ENCODE measurements at places on chromosomes 7 and 10. TPM values are rescaled to one million over a fixed set of nuclear protein-coding genes. Genes with fewer than 3 reads are reported as not detected.

CUL2 gene
- 34.6 TPM for total RNA-seq

VPS37D gene
- total RNA-seq, result 2.8 TPM

GPR85 gene
- 2.1 TPM for total RNA-seq

HMX2 gene
- not detected for total RNA-seq

SPDYE6 gene
- total RNA-seq, result not detected

KMT2C gene
- total RNA-seq, result 34.0 TPM

ACTL6B gene
- not detected for total RNA-seq

DNA sequence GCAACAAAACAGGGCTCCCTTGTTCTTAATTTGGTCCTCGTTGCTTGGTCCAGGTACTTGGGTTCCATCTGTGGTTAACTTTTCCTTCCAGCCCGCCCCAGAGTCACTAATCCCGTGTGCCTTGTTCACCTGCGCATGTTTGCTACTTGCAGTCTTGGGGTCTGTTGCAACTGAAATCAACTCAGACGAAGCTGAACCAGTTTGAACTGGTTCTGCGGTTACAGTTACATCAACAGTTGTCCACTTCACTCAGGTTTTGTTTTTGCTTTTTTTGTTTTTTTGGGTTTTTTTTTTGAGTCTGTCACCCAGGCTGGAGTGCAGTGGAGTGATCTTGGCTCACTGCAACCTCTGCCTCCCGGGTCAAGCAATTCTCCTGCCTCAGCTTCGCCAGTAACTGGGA lies 34.7 kb downstream of the TRRAP start:
- DNase-seq, result no peak

- DNase-seq, result peak; percentile 62
Observed at GRCh38 chr7:36967387-36967786, 243.1 kb upstream of the AOAH start.

GRCh38 chr10:94292434-94293090 lies 70.2 kb downstream of the NOC3L start:
- DNase-seq, result peak; percentile 78

- DNase-seq, result peak; percentile 30
Observed at GRCh38 chr10:128859738-128860386, 607.2 kb upstream of the MGMT start.

DNA sequence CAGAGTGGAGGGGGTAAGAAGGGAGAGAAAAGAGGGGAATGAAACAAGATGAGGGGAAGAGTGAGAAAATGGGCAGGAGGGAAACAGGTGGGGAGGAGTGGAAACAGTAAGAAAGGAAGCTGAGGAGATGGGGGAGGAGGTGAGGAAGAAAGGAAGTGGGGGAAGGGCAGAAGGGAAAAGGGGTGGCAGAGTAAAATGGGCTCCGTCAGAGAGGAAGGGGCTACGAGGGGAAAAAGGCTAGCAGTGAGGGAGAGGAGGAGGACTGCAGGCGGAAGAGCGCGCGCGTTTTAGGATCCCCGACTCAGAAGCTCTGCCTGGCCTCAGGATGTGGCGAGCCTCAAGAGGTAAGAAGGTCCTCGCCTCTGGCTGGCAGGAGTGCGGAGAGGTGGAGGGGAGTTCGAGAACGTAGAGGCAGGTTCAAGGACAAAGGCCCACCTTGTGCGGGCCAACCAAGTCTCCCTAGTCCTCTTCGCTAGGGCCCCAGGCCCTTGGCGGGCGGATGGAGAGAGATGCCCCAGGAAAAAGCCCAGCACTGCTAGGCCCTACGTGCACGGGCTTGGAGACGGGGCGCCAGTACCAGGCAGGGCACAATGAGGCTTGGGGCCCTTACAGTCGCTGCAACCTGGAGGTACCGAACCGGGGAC lies 5.8 kb upstream of the NKX2-3 start:
- DNase-seq, result no peak

DNA sequence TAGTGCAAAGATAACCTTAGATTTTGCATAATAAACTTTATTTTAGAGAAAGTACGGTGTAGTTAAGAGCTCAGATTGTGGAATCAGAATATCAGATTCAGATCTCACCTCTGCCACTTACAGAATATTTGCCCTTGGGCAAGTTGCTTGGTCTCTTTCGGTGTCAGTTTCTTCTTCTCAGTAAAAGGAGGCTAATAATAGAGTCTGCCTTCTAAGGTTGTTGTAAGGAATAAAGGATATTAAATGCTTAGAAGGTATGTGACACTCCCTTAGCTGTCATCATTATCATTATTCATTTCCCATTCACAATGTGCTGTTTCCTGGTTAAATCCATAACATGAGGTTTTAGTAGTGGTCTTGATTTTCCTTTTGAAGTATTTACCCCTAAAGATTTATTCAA lies 42.2 kb downstream of the MPLKIP start:
- no peak for DNase-seq

DNA sequence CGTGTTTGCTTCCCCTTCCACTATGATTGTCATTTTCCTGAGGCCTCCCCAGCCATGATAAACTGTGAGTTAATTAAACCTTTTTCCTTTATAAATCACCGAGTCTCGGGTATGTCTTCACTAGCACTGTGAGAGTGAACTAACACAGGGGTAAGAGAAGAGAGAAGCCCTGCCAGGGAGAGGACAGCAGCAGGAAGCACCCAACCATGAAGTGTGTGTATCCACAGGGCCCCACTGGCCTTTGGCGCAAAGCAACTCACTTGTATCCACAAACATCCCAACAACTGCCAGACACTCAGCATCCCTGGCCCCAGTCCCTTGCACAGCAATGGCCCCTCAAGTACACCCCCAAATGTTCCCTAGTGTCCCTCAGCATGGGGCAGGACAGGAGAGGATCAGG lies 115.1 kb downstream of the MAD1L1 start:
- no peak for DNase-seq

GRCh38 chr7:77626586-77627308 lies 69.5 kb upstream of the RSBN1L start:
- no peak for DNase-seq

GRCh38 chr7:106768324-106768751 lies 96.7 kb upstream of the PIK3CG start:
- no peak for DNase-seq

DNA sequence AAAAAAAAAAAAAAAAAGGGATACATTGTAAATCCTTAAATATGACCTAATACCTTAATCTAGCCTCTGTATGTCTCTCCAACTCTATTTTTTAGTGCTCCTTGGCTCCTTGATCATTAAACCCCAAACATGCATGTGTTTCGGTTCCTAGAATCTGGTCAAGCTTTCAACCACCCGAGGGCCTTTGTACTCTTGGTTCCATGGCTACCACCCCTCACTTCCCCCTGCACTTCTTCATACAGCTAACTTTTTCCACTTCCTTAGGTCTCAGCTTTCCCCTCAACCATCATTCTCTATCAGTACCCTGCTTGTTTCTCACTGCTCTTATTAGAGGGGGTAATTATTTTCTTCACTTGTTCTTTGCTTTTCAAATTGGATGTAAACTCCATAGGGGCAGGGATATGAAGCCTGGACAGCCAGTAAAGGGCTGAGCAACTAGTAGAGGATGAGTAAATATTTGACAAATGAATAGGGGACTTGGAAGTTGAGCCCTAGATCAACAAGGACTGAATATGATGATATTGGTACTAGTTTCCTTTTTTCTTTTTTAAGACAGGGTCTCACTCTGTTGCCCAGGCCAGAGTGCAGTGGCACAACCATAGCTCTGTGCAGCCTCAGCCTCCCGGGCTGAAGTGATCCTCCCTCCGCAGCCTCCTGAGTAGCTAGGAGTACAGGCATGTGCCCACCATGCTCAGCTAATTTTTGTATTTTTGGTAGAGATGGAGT lies 4.3 kb upstream of the GDI2 start:
- DNase-seq, result no peak

- no peak for DNase-seq
Observed at GRCh38 chr7:18363751-18364380, 131.7 kb upstream of the HDAC9 start.

GRCh38 chr10:94102436-94102835 lies 108.7 kb downstream of the PLCE1 start:
- DNase-seq, result no peak

- no peak for DNase-seq
Observed at GRCh38 chr10:100824886-100825285, 79.5 kb downstream of the PAX2 start.

GRCh38 chr7:35003679-35004303 lies 33.5 kb downstream of the DPY19L1 start:
- DNase-seq, result peak; percentile 51

DNA sequence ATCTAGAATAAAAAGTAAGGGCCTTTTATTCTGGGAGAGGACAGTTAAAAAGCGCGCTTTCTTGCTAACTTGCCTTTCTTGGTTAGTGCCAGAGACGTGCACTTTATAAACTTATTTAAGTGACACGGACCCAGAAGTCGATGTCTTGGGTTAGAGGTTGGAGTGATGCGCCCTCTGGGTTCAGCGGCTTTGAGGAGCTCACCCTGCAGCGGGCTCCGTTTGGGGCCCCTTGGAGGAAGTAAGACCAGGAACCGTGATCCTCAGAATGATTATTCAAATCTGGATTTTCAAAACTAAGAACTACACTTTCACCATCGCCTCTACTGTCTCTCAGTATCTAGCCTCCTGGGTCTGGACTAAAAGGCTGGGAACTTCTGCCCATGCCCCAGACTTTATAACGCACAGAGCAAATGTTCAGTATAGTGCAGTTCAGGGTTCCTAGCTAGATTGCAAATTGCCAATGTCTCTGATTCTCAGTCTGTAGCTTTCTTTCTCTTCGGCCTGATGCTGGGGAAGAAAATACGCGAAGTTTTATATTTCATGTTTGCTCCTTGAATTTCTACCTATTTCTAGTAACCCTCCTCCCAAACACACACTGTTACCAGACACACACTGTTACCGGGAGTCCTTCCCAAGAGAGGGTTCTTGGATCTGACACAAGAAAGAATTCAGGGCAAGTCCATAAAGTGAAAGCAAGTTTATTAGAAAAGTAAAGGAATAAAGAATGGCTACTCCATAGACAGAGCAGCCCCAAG lies 18.6 kb upstream of the SMO start:
- no peak for DNase-seq

Data from heart left ventricle (tissue), 16 donors.